Cardiac ventricle fibroblast (primary cell): ENCODE measurements at places on chromosomes 2 and 18. TPM values are rescaled to one million over a fixed set of nuclear protein-coding genes. Genes with fewer than 3 reads are reported as not detected.

Gene EPHA4
- total RNA-seq, result 5.2 and 21.8 TPM in 2 replicates

Gene CRYBA2
- total RNA-seq, result not detected in 2 replicates

Gene RAB27B
- 1.1 and 1.5 TPM in 2 replicates for total RNA-seq

Gene NTSR2
- not detected in 2 replicates for total RNA-seq

Gene DLX2
- total RNA-seq, result 0.06 TPM in 1 of 2 replicates, not detected in the other

Gene PIEZO2
- 1.2 and 2.1 TPM in 2 replicates for total RNA-seq

Gene ANKRD30BL
- total RNA-seq, result not detected in 2 replicates
